ENCODE measurements at places on chromosomes 7 and 10.

DNA sequence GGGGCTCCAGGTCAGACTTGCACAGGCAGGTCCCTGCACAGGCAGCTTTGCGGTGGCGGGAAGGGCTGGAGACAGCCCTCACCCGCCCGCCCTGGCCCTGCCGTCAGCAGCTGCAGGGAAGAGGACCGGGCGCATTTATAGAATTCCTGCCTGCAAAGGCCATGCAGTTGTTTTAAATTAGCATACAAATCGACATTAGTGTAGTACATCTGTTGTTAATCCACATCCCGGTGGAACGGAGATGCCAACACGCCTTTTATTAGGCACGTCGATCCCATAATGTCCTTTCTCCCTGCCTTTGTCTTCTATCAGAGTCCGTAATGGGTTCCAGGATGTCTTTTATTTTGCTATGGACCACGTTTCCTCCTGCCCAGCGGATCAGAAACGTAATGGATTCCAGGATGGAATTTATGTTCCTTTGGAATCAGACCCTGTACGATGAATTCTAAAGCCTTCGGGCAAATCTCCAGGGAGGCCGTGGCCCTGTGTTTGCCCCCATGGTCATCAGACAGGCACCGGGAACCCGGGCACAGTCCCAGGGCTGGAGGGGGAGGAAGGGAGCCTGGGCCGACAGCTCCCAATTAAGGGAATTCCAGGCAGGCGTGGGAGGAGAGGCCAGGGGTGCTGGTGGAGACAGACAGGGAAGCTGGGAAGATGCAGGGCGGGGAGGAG lies 123.9 kb downstream of the COL26A1 start:
- no peak for DNase-seq

DNA sequence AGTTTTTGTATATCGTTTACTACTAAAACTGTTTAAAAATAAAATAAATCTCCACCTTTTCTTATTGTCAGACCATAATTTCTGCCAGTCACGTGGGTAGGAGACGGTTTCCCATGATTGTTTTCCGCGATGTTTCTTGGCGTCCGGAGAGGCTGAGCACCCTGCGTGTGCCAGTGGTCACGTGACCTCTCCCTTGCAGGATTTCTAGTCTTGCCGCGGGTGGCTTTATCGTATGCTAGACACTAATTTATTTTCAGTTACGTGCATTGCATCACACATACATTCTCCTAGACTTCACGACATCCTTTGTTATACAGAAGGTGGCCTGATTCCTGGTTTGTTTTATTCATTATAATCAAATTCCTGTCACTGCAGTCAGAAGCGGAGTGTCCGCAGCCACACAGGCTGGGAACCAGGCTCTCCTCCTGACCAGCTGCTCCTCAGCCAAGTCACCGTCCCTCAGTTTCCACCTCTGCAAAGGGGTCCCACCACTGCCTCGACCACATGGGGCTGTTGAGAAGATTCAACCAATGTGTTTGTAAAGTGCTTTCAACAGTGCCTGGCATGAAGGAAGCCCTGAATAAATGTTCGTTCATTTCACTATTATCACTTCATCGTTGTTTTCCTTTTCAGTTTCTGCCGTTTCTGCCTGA lies 203.2 kb upstream of the PPP2R2D start:
- DNase-seq: peak; percentile 13

DNA sequence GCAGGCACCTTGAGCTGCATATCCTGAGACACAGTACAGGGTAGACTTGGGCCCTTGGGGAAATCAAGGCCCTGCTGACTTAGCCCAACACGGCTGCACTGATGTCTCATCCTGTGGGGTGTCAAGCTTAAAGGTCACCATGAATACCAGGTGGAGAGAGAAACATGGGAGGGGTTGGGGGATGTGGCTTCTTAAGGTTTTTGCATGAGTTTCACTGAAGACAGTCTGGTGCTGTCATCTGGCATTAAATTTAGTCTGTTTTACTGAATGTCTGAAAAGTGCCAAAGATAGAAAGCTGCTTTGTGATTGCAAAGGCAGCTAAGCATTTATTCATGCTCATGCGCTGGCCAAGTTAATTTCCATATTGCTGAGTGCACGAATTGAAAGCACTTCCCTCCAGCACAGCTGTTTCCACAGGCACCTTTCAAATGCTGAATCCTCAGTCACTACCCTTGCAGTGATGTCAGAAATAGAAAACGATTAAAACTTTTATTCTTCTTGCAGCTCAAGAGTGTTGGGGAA lies 102.1 kb downstream of the OSBPL3 start:
- no peak for DNase-seq

DNA sequence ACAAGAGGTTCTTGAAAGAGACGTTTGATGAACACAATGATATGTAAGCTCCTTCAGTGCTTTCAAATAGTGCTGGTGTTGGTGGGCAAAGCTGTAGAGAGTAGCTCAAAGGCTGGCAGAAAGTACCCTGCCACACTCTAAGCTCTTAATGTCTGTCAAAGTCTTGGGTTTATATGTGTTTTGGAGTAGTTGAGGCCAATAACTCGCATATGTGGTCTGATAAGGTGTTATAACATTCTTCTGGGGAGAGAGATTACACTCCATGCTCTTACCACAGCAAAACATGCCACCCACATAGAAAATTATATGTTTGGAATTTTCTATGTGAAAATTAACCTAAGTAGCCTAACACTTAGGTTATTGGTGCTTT lies 30.8 kb upstream of the NME8 start:
- DNase-seq: no peak

DNA sequence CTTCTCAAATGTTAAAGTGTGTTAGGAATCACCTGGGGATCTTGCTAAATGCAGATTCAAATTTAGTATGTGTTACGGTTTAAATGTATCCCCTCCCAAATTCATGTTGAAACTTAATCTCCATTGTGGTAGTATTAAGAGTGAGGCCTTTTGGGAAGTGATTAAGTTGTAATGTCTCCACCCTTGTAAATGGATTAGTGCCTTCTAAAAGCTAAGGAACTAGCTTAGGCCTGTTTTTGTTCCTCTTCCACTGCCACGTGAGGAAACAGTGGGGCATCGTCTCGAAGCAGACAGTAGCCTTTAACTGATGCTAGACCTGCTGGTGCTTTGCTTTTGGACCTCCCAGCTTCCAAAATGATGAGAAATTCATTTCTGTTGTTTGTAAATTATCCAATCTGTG lies 52.3 kb upstream of the SEMA3D start:
- DNase-seq: no peak

- no peak for DNase-seq
Measured at GRCh38 chr7:47573758-47574481, 8.0 kb downstream of the TNS3 start.

Measured in activated CD8-positive, alpha-beta memory T cell treated with anti-CD3 and anti-CD28 coated beads for 24 hours (primary cell).